ENCODE measurements at places on chromosomes 2 and 18.

- no peak for DNase-seq
Measured at GRCh38 chr2:4882941-4883340, 809.2 kb upstream of the SOX11 start.

DNA sequence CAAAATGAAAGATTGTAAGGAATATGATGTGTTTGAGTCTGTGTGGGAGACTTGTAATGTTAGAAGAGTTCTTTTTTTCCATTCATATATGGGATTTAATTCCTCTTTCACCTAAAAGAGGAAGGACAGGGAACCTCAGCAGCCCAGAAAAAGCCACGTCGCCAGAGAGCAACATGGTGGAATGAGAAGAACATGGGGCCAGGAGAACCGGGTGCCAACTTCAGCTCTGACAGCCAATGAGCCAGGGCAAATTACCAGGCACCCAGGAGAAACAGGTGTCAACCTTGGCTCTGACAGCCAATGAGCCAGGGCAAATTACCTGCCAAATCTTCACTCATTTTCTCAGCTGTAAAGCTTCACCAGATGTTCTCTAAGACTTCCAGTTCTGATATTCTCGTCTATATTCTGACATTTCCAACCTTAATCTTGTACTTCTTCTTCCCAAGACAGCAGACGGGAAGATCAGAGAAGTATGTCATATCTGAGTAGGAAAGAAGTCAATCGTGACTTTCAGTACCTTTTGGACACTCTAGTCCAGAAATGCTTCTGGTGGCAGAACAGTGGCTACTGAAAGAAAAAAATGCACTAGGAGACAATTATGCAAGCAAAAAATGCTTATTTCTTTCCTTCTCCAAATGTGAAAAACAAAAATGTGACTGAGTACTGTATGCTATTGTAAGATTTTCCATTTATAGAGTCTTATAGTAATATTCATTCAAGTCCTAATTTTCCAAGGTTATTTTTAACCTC, 79.2 kb upstream of the COL5A2 start:
- DNase-seq, result no peak

DNA sequence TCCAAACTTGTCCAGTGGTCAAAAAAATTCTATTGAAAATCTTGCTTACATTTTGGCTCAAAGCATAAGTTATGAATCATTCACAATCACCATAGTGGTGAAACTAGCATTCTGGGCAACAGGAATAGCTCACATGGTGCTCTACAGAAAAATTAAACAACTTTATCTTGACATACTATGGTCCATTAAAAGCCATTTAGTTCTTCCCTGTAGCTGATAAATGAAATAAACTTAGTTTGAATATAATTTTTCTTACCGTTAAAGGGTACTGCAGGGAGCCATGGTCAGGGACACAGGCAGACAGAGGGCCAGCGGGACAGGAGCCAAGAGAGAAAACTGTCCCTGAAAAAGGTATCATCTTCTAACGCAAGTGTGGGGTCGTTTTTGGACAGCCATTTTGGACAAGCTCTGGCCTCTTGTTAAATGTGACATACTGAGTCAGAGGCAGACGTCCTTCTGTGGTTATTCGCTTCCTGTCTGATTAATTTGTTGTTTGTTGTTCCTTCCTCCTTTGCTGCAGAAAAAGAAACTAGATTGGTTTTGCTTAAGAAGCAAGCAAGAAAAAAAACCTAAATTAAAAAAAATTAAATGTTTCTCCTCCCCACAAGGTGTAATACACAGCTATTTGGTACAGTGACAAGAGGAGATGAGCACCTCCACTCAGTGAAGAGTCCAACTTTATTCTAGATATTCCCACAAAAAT, at the start of gene WIPF1:
Gene WIPF1 (minus strand): TSS at position 460 of the 703 bp plus-strand sequence. CDS start 12,231 bp downstream, outside the sequence.
- DNase-seq, result no peak

GRCh38 chr2:77797088-77797487, 274.9 kb upstream of the LRRTM4 start:
- DNase-seq, result no peak

- DNase-seq, result no peak
Measured at GRCh38 chr18:31943878-31944816, 1.2 kb upstream of the TRAPPC8 start.

GRCh38 chr18:70319187-70319586, 30.3 kb downstream of the SOCS6 start:
- DNase-seq, result no peak

GRCh38 chr2:40962026-40962425, 510.1 kb upstream of the SLC8A1 start:
- no peak for DNase-seq

GRCh38 chr2:143802871-143803650, 673.8 kb downstream of the ARHGAP15 start:
- no peak for DNase-seq

DNA sequence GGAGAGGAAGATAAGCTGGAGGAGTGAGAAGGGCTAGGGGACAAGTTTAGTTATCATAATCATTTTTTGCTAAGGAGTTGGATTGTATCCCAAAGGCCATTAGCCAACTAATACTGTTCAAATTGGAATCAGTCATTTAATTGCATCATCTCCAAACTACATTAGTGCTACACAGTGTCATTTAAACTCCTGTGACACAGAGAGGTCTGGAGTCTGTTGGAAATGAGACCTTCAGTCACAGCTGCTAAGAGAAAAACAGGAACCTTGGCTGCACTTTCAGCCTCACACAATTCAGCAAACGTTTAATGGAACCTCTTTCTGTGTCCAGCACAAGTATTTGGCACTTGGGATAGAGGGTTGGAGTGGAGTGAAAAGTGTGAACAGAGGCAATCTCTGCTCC, 175.5 kb upstream of the MGAT5 start:
- DNase-seq, result no peak

DNA sequence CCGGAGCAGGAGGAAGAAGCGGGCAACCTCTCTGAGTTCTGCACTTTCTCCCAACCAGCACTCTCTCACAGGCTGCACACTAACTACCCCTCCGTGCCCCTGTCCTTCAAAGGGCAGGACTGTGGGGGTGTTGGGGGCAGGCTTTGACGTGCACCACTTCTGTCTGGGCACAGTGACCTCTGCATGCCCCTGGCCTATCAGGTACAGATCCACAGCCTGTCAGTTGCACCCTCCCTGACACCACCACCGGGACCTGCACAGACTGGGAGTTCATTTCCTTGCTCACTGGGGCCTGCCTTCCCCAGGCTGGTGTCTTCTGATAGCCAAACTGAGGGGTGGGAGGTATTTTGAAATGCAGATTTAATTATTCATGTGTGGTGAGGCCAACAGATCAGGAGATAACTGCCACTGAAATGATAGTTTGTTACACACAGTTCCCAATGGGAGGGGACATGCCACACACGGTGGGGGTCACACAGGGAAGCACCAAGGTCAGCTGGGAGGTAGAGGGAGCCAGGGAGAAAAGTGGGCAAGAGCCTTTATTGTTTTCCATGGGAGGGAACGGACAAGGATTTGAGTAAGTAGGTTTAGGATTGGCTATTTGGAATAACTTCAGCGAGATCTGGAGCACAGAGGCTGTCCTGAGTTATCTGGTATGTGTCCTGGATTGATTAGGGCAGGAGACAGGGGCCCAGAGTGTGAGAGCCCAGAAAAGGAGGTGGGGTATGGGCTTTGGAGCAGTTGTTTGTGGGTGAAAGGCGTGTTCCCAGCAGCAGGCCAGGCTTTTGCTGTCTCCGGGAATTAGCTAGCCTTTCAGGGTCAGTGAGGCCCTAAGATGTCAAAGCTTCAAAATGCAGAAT, 251.6 kb downstream of the AFF3 start:
- DNase-seq, result no peak

DNA sequence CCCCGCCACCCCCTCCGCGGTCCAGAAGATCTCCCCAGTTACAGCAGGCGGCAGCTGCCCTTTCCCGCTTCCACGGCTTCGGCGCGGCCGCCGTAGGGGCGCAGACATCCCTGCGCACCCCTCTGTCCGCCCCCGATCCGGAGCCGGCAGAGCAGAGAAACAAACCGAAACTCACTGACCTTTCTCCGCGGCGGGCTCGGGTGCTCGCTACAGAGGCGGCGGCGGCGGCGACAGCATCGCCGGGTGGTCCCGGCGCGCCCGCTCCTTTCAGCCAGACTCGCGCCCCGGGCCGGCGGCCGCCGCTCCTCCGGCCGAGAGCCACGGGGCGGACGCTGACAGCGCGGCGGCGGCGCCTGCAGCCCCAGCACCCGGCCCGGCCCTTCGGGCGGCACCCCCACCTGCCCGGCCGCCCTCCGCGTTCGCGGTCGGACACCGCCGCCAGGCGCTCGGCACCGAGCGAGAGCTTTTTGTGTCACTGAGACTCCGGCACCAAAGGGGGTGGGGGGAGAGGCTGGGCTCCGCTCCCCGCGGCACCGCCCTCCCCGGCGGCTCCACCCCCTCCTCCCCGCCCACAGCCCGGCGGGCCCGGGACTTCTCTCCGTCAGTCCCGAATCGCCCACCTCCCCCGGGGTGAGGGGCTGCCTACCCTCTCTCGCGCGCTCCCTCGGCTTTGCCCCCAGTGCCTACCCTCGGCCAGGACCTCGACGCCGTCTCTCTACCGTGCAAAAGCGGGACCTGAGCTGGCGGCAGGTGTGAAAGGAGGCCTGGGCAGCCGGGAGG, 1.4 kb upstream of the RNF152 start:
- DNase-seq, result no peak

GRCh38 chr18:46009125-46009840, 42.2 kb upstream of the EPG5 start:
- no peak for DNase-seq

DNA sequence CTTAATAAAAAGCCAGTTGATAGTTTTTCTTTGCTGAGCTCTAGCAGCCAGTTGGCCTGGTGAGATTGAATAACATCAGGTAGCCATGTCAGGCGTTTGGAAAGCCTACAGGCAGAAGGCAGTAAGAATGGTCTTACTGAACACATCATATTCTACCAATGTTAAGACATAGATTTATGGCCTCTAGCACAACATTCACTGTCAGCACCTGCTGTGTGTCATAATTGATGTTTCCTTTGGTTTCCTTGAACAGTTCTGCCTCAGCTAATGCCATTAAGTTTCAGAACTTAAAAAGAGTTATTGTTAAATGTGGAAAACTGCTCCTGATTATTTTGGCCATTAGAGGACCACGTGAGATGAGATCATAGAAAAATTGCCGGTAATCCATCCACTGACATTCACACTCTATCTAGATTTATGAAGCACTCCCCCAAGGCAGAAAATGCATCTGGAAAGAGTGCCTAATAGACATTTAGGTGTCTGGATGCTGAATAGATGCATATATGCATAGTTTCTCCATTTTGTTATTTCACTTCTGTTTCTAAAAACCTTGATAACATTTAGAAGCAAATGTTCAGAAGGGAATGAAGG, 434.7 kb downstream of the PTPRM start:
- DNase-seq, result no peak

DNA sequence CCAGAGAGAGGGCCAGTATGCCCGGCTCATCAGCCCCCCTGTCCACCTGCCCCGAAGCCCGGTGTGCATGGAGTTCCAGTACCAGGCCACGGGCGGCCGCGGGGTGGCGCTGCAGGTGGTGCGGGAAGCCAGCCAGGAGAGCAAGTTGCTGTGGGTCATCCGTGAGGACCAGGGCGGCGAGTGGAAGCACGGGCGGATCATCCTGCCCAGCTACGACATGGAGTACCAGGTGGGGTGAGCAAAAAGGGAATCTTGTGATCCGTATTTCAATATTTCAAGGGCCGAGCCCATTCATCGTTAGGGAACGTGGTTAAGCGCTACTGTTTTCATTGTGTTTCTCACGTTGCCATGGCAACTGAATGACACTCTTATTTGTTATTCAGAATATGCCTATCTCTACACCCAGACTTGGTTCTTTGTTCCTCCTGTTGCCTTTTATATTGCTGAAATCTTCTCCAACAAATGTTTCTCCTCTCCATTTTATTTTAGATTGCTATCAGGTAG, 81.5 kb downstream of the NRP2 start:
- no peak for DNase-seq

GRCh38 chr2:138654146-138654545, 126.0 kb downstream of the NXPH2 start:
- no peak for DNase-seq

All from GOT3 (cell line).